Ovary (tissue), 10 donors: ENCODE measurements at places on chromosomes 13 and 19. TPM values are rescaled to one million over a fixed set of nuclear protein-coding genes. Genes with fewer than 3 reads are reported as not detected.

GRCh38 chr13:44397766-44398223 lies 24.2 kb downstream of the SERP2 start:
- peak overlapping the region; percentile 7 for H3K4me3 ChIP-seq
- H3K27ac ChIP-seq, result no peak overlapping the region
- peaks cover 6% of the 10 kb centered on the region for H3K4me1 ChIP-seq
- no peaks in the 10 kb centered on the region for H3K36me3 ChIP-seq

GRCh38 chr13:114100446-114101357 lies 31.7 kb downstream of the RASA3 start:
- H3K27ac ChIP-seq, result no peak overlapping the region
- no peaks in the 10 kb centered on the region for H3K36me3 ChIP-seq
- H3K4me1 ChIP-seq, result no peaks in the 10 kb centered on the region
- no peak for DNase-seq
- no peak overlapping the region for H3K4me3 ChIP-seq

- no peaks in the 10 kb centered on the region for H3K36me3 ChIP-seq
- no peak overlapping the region for H3K27ac ChIP-seq
- DNase-seq, result no peak
- H3K4me1 ChIP-seq, result no peaks in the 10 kb centered on the region
- H3K27me3 ChIP-seq, result no peaks in the 10 kb centered on the region
These were observed 38.3 kb downstream of the TMED1 start for GRCh38 chr19:10797541-10798256.

GRCh38 chr13:98730441-98730840 lies 22.0 kb downstream of the SLC15A1 start:
- no peaks in the 10 kb centered on the region for H3K36me3 ChIP-seq
- no peak overlapping the region for H3K27ac ChIP-seq
- H3K27me3 ChIP-seq, result no peaks in the 10 kb centered on the region
- DNase-seq, result no peak
- no peaks in the 10 kb centered on the region for H3K4me1 ChIP-seq

GRCh38 chr19:48810151-48810550 lies 678 bp downstream of the BCAT2 start:
- H3K4me1 ChIP-seq, result peaks cover 17% of the 10 kb centered on the region
- peak overlapping the region; percentile 81 for H3K4me3 ChIP-seq
- DNase-seq, result no peak
- no peaks in the 10 kb centered on the region for H3K27me3 ChIP-seq
- no peak overlapping the region for H3K27ac ChIP-seq
- no peaks in the 10 kb centered on the region for H3K36me3 ChIP-seq

GRCh38 chr13:114309806-114310410 lies 4.4 kb upstream of the CHAMP1 start:
- peaks cover 3% of the 10 kb centered on the region for H3K4me1 ChIP-seq
- H3K36me3 ChIP-seq, result no peaks in the 10 kb centered on the region
- no peak for DNase-seq
- no peak overlapping the region for H3K27ac ChIP-seq
- no peak overlapping the region for H3K4me3 ChIP-seq
- no peaks in the 10 kb centered on the region for H3K27me3 ChIP-seq

The KLK10 gene
- 16.5 TPM for total RNA-seq

The OR10H1 gene
- total RNA-seq, result not detected

The PDE4A gene
- total RNA-seq, result 3.0 TPM
